Endothelial cell of umbilical vein (primary cell): ENCODE measurements at places on chromosomes 5 and 9.

DNA sequence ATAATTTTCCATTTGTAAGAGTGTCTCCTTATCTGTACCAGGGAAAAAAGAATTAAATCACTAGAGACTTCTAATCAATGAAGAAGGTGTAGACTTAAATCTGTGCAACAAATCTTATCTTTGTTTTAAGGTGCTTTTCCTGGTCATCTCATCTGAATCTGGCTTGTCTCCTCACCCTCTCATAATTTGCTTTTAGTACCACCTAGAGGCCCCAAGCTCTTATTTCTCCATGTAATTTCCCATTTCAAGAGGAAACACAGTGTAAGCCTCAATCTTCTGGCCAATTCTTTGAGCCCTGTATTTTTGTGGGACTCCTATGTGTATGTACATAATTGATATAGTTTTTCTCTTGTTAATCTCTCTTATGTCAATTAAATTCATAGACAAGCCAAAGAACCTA, 1975.3 kb upstream of the CDH6 start:
- DNase-seq = no peak

DNA sequence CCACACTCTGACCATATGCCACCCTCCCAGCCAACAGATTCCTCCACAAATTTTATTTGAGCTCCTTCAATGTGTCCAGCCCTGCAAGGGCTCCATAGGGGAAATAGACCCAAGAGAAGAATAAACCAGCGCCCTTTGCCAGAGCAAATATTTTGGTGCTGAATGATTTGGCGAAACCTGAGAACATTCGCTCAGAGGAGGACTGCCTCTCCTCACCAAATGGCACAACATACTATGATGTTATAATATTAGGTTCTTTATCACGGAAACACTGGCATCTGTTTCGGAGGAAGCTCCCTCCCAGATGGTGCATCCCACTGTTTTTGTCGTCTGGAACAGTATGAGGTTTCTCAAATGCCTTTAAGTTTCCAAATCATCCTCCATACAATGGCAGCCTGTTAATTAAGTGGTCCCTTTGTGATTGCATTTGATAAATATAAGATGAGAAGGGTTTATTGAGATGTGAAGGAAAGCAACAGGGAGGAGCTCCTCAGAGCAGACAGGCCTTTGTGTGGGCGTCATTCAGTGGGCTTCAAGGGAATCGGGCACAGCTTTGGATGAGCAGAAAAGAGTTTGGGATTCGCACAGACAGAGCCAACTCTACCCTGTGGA, 139.1 kb upstream of the ADRA1B start:
- no peak for DNase-seq

- DNase-seq = peak; percentile 64
Measured at GRCh38 chr5:74056789-74057164, 430.8 kb downstream of the ARHGEF28 start.

GRCh38 chr5:170809551-170809950, 26.0 kb downstream of the GABRP start:
- peak; percentile 48 for DNase-seq

DNA sequence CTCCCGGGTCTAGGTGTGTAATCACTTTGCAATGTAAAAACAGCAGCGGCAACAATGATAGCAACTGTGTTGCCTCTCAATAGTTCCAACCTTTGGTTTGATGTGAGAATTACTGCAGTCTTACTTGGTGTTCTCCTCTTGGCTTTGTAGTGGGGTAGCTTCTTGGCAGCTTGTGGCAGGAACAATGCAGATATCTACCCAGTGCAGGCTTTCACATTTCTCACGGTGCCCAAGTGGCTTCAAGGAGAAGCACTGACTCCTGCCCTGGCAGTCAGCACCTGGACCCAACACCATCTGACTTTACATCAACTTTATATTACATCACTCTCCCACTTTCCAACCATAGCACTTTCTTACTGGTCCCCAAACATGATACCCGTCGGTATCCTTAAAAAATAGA, 28.4 kb upstream of the TIFAB start:
- no peak for DNase-seq

- no peak for DNase-seq
Measured at GRCh38 chr5:142082182-142082781, 26.3 kb upstream of the NDFIP1 start.

DNA sequence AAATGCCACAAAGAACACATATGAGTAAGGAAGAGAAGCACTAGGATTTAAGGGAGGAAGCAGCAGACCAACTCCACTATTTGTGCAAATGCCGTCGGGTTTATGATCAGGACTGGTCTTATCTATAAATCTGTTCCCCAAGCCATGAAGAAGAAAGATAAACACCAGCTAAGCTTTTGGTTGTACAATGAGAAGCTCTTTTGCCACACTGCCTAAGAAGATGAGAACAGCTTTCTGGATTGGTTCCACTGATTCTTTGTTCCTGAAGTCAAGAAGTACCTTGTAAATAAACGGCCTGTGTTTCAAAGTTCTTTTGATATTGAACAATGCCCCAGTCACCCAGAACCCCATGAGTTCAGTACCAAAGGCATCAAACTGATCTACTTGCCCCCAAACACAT, 93.9 kb downstream of the RFX3 start:
- DNase-seq = no peak

DNA sequence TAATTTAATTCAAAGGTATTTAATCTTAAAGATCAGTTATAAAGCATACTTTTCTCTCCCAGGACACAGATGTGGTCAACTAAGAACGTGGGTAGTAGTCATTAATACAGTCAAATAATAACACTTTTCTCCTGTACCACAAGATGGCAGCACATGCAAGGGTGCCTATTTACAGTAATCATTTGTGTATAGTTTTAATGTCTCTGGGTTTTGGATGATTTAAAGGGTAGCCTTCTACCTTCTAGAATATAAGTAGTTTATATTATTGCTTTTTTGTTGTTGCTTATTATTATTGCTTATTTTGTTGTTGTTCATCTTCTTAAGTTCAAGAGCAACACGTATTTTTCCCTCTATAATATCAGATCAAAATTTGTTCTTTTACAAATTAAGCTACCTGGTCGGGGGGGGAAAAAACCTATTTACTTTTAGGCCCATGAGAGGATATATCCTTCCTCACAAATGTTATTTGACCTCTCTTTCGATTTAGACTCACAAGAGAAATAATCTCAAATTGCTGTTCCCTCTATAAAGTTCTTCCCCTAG, 59.6 kb upstream of the SLC27A6 start:
- DNase-seq = peak; percentile 68

GRCh38 chr9:29691758-29692407, 2118.6 kb upstream of the C9orf72 start:
- DNase-seq = no peak

- no peak for DNase-seq
Measured at GRCh38 chr5:171436804-171437285, 17.4 kb downstream of the FGF18 start.

DNA sequence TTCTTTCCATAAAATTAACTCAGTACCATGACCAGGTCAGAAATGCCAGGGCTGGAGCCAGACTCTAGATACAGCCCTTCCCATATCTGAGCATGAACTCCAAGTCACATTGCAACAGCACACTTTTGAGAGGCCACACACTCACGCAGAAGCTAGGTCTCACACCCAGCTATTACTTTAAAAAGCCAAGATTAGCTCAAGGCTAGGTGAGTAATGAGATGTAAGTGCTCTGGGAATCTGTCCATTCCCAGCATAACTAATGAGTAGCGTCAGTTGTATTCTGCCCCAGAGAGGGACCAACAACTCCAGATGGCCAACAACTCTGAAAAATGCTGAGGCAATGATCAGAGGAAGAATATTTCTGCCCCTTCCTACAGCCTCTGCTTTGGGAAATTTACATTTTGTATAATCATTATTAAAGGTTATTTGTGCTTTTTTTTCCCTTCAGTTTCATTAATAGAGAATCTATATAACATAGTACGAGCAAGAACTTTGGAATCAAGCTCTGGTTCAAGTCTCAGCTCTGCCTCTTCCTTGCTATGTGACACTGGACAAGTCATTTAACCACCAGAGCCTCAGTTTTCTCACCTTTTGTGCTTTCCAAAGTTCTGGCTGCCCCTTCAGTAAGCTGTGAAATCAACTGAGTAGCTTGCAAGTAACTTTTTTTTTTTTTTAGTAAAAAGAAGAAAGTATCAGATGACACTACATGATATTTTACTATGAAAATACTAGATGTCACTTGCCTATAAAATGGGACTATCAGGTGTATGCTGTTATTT, 118.3 kb downstream of the NR6A1 start:
- DNase-seq = no peak

- no peak for DNase-seq
Measured at GRCh38 chr5:160640406-160640805, 211.6 kb downstream of the ATP10B start.

DNA sequence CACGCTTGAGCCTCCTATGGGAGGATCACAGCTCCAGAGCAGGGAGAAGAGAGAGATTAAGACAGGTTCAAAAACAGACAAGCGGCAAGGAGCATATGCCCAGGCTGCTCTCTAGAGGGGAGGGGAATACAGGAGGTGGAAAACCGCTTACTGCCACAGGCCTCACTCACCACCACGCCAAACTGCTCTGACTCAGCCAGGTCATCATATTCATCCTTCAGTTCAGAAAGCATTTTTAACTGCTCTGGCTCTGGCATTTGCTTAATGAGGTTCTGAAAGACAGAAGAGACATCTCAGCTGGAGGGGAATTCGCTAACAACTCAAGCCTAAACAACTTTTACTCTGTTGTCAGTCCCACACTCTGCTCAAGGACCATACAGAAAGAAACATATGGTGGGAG, 40.1 kb downstream of the PCDHGC5 start:
- DNase-seq = no peak
